Osteoblast (primary cell): ENCODE measurements at places on chromosomes 3 and 15. TPM values are rescaled to one million over a fixed set of nuclear protein-coding genes. Genes with fewer than 3 reads are reported as not detected.

DNA sequence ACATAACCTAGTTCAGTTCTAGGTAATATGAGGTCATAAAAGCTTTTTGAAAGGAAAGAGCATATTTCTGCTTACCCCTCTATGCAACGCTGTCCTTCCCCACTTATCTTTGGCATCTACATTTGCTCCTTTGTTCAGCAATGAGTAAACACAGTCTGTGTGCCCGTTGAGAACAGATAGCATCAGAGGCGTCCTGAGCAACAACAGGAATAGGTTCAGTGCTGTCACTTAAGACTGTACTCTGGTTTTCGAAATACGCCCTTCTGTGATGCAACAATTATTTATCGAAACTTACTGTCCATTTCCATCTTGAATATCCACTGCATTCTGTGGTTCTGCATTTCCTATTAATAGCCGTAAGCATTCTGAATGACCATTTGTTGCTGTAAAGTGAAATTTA, 84.4 kb downstream of the BTD start:
- no peak overlapping the region for H3K4me3 ChIP-seq
- peaks cover 82% of the 10 kb centered on the region for H3K36me3 ChIP-seq
- DNase-seq, result no peak
- H3K27me3 ChIP-seq, result no peaks in the 10 kb centered on the region
- no peak overlapping the region for H3K27ac ChIP-seq

Gene INKA1
- 5.8 and 6.5 TPM in 2 replicates for total RNA-seq

Gene IGSF11
- under 0.01 and 0.36 TPM in 2 replicates for total RNA-seq

- H3K36me3 ChIP-seq, result peaks cover 1% of the 10 kb centered on the region
- peaks cover 17% of the 10 kb centered on the region for H3K4me1 ChIP-seq
- no peak overlapping the region for H3K4me3 ChIP-seq
Observed at GRCh38 chr3:113285741-113286140, 74.4 kb downstream of the BOC start.

GRCh38 chr15:51580982-51581381, 41.6 kb downstream of the DMXL2 start:
- H3K36me3 ChIP-seq, result no peaks in the 10 kb centered on the region
- H3K4me3 ChIP-seq, result no peak overlapping the region
- H3K27ac ChIP-seq, result no peak overlapping the region
- peaks cover 4% of the 10 kb centered on the region for H3K4me1 ChIP-seq
- DNase-seq, result no peak

Gene SUMF1
- 94.5 and 99.6 TPM in 2 replicates for total RNA-seq

DNA sequence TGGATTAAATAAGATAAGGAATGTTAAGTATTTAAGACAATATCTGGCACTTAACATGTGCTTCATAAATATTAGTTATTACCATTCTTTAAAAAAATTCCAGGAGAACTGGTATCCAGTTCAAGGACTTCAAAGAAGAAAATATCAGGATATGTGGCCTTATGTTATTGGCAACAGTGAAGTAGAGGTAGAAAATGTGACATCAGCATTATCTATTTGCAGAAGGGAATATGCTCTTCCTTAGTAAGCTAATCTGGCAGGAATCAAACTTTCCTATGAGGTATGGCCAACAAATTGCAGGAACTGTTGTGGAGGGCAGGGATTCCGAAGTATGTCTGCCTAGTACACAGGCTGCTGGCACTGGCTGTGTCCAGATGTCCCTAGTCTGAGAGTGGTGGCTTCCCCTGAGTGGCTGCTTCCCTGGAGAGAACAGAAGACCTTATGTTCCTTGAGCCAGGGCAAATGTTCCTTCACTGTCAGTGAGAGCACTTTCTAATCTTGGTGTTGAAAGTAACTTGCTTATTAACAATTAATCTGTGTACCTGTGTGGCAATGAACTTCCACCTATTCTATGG, 351.7 kb upstream of the THRB start:
- no peak overlapping the region for H3K27ac ChIP-seq
- H3K4me3 ChIP-seq, result no peak overlapping the region
- DNase-seq, result no peak
- H3K36me3 ChIP-seq, result no peaks in the 10 kb centered on the region
- H3K27me3 ChIP-seq, result no peaks in the 10 kb centered on the region
- H3K4me1 ChIP-seq, result no peaks in the 10 kb centered on the region

- no peaks in the 10 kb centered on the region for H3K4me1 ChIP-seq
- DNase-seq, result no peak
- H3K27ac ChIP-seq, result no peak overlapping the region
Observed at GRCh38 chr15:59255680-59256336, 49.2 kb downstream of the LDHAL6B start.

Gene APPL1
- 53.6 and 63.9 TPM in 2 replicates for total RNA-seq

Gene ATP13A5
- total RNA-seq, result not detected in 2 replicates

- peak overlapping the region; percentile 33 for H3K27ac ChIP-seq
- peaks cover 50% of the 10 kb centered on the region for H3K36me3 ChIP-seq
- peak overlapping the region; percentile 84 for H3K4me3 ChIP-seq
- no peaks in the 10 kb centered on the region for H3K27me3 ChIP-seq
- H3K4me1 ChIP-seq, result peaks cover 52% of the 10 kb centered on the region
Observed at GRCh38 chr15:80779658-80780415, 667 bp downstream of the CEMIP start.

- no peak overlapping the region for H3K4me3 ChIP-seq
- H3K27me3 ChIP-seq, result no peaks in the 10 kb centered on the region
- H3K27ac ChIP-seq, result no peak overlapping the region
- peaks cover 11% of the 10 kb centered on the region for H3K4me1 ChIP-seq
- DNase-seq, result peak; percentile 8
Observed at GRCh38 chr3:27669591-27669990, 52.5 kb downstream of the EOMES start.

GRCh38 chr3:188067932-188068331, 86.0 kb upstream of the LPP start:
- no peak overlapping the region for H3K27ac ChIP-seq
- no peak for DNase-seq
- no peaks in the 10 kb centered on the region for H3K36me3 ChIP-seq
- no peak overlapping the region for H3K4me3 ChIP-seq
- H3K4me1 ChIP-seq, result peaks cover 9% of the 10 kb centered on the region
